ENCODE measurements at places on chromosomes 4 and X. TPM values are rescaled to one million over a fixed set of nuclear protein-coding genes. Genes with fewer than 3 reads are reported as not detected.
A peak's percentile ranks its signal among the peaks of the same experiment; 100 is the strongest.

The ZDHHC15 gene
- 0.88 TPM for polyA plus RNA-seq

- no peak overlapping the region for H3K4me3 ChIP-seq
- no peak overlapping the region for H3K27ac ChIP-seq
- DNase-seq: no peak
- no peaks in the 10 kb centered on the region for H3K36me3 ChIP-seq
- no peaks in the 10 kb centered on the region for H3K4me1 ChIP-seq
- no peaks in the 10 kb centered on the region for H3K27me3 ChIP-seq
These were observed 50.0 kb downstream of the KDR start for GRCh38 chr4:55075376-55075775.

DNA sequence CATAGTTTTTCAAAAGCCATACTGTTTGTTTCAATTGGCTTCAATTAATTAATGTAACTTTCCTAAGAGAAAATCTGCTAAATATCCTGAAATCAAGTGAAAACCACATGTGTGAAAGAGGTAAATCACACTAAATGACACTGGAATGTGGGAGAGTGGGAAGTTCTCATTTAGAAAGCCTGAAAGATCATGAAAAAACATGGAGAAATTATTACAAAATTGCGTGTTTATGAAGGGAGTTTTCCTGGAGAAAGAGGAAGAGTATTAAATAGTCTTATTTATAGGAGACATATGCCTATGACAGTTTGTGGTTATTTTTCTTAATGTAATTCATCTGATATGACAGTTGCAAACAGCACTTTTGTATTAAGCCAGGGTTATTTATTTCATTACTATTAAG is 183.7 kb downstream of the DKK2 start:
- no peaks in the 10 kb centered on the region for H3K4me1 ChIP-seq
- no peak for DNase-seq
- H3K36me3 ChIP-seq: no peaks in the 10 kb centered on the region

GRCh38 chr4:118171381-118171780 is 137.1 kb downstream of the NDST3 start:
- no peak for DNase-seq
- no peaks in the 10 kb centered on the region for H3K36me3 ChIP-seq
- H3K4me3 ChIP-seq: no peak overlapping the region
- no peaks in the 10 kb centered on the region for H3K4me1 ChIP-seq

The CXCL6 gene
- polyA plus RNA-seq: not detected

DNA sequence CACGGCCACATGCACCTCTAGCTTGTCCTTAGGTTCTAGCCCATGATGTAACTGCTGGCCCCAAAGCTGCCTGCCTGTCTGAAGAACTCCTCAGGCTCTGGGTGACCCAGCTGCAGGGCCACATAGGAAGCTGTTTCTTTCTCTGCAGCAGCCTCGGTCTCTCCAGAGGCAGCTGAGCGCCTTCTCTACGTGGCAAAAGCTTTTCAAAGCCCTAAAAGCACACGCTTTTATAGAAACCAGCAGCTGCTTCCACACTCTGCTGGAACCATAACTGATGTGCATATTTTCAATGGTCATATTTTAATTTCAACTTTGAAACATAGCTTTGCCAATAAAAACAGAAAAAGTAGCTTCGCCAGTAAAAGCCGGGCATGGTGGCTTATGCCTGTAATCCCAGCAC is 37.4 kb downstream of the FAM53A start:
- H3K4me3 ChIP-seq: no peak overlapping the region
- H3K27ac ChIP-seq: no peak overlapping the region
- H3K4me1 ChIP-seq: no peaks in the 10 kb centered on the region
- no peaks in the 10 kb centered on the region for H3K36me3 ChIP-seq
- no peak for DNase-seq
- H3K27me3 ChIP-seq: no peaks in the 10 kb centered on the region

GRCh38 chrX:26411045-26411444 is 195.1 kb downstream of the MAGEB5 start:
- DNase-seq: no peak
- H3K27me3 ChIP-seq: no peaks in the 10 kb centered on the region
- no peaks in the 10 kb centered on the region for H3K4me1 ChIP-seq
- H3K27ac ChIP-seq: no peak overlapping the region
- no peak overlapping the region for H3K4me3 ChIP-seq

- DNase-seq: no peak
- no peaks in the 10 kb centered on the region for H3K27me3 ChIP-seq
- no peaks in the 10 kb centered on the region for H3K4me1 ChIP-seq
- H3K36me3 ChIP-seq: no peaks in the 10 kb centered on the region
- H3K27ac ChIP-seq: no peak overlapping the region
- no peak overlapping the region for H3K4me3 ChIP-seq
These were observed 52.1 kb downstream of the IDS start for GRCh38 chrX:149453030-149453429.

DNA sequence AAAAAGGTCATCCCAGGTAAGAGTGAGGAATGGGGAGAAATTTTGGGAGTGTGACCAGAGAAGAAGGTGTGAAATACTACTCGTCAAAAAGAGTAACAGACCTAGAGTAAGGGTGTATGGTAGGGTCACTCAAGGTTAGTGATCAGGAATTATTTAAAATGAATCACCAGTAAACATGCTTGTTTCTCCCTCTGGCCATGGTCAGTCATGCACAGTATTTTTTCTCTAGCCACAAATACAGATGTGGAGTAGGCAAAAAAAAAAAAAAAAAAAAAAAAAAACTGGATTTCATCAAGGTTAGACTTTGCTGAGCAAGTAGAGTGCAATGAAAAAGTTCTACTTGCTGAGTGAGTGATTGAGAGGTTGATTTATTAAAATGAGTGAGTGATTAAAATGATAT is 34.2 kb upstream of the SLIT2 start:
- H3K4me1 ChIP-seq: no peaks in the 10 kb centered on the region
- no peak overlapping the region for H3K4me3 ChIP-seq
- no peaks in the 10 kb centered on the region for H3K36me3 ChIP-seq
- no peaks in the 10 kb centered on the region for H3K27me3 ChIP-seq
- DNase-seq: no peak

DNA sequence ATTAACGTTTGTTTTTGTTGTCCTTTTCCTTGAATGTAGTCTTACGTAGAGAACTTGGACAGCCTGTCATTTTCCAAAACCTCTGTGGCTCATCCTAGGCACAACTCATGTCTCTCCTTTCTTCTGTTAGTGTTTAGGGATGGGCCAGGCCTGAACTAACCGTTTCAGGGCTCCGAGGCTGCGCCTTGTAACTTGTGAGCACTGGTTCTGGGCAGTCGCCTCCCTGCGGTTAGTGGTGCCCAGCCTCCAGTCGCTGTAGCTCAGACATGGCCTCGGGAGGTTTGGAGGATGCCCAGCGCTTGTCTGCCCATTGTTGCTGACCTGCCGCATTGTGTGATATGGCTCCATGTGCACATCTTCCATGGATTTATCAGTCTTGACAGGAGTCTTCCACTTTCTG is 32.8 kb downstream of the TMEM131L start:
- H3K4me3 ChIP-seq: no peak overlapping the region
- no peaks in the 10 kb centered on the region for H3K27me3 ChIP-seq
- no peaks in the 10 kb centered on the region for H3K36me3 ChIP-seq
- H3K27ac ChIP-seq: peak overlapping the region; percentile 82
- DNase-seq: peak; percentile 71

GRCh38 chrX:67543818-67544217 is at the start of gene AR:
TSS of gene AR (plus strand) at chrX:67544021. CDS start at chrX:67545147, 1,126 bp downstream.
- no peaks in the 10 kb centered on the region for H3K4me1 ChIP-seq
- H3K36me3 ChIP-seq: no peaks in the 10 kb centered on the region
- H3K27me3 ChIP-seq: no peaks in the 10 kb centered on the region
- no peak within 1 kb of the TSS for H3K27ac ChIP-seq

DNA sequence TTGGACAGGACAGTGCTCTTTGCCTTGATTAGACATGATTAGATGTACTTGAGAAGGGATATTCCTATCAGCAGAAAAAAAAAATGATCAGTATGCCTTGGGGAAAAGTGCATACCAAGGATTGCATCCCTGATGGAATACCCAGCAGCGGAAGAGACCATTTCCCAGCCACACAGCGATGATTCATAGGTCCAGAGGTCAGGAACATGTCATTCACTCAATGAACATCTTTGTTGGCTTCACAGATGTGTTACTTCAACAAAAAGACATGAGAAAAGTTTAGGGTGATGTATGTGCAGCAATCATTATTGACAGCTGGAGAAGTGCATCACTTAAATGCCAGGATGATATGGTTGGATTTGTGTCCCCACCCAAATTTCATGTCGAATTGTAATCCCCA is 293.5 kb downstream of the ZNF674 start:
- H3K36me3 ChIP-seq: no peaks in the 10 kb centered on the region
- no peak overlapping the region for H3K4me3 ChIP-seq
- H3K27ac ChIP-seq: no peak overlapping the region
- H3K27me3 ChIP-seq: no peaks in the 10 kb centered on the region
- no peaks in the 10 kb centered on the region for H3K4me1 ChIP-seq
- no peak for DNase-seq

DNA sequence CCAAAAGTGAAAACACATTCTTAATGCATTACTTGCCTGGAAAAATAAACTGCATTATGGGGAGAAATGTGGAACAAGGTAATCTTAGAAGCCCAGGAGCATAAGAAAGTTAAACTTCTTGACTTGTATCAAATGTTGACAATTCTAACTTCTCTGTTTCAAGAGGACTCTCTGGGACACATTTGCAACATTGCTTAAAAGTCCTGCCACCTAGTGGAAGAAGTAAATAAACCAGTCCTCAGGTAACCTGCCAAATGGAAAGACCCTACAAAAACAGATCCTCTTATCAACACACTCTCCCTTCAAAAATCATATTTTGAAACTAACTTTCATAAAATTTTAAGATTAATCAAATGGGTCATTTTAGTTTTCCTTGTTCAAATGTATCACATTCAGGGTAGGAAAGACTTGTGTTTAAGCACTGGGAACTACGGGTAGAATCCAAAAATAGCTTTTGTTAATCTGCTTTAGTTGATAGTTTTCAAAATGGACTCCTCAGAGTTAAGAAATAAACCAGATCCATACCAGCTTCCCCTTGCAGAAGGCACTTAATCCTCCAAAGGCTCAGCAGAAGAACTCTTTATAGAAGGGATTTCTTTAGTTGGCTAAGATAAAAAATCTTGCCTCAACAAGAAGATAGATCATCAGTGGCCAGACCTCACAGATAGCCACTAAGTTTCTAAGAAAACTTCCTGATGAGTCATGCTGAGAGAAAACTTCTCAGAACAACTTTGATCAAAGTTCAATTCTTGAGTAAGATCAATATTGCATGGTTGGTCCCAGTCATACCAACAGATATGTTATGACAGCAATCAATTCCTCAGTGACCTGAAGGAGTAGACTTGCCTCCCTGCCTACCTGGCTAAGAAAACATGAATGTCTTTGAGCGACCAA is 141.7 kb downstream of the HHIP start:
- H3K4me3 ChIP-seq: no peak overlapping the region
- H3K36me3 ChIP-seq: no peaks in the 10 kb centered on the region
- no peaks in the 10 kb centered on the region for H3K27me3 ChIP-seq
- DNase-seq: no peak
- no peak overlapping the region for H3K27ac ChIP-seq

The SATL1 gene
- polyA plus RNA-seq: not detected

DNA sequence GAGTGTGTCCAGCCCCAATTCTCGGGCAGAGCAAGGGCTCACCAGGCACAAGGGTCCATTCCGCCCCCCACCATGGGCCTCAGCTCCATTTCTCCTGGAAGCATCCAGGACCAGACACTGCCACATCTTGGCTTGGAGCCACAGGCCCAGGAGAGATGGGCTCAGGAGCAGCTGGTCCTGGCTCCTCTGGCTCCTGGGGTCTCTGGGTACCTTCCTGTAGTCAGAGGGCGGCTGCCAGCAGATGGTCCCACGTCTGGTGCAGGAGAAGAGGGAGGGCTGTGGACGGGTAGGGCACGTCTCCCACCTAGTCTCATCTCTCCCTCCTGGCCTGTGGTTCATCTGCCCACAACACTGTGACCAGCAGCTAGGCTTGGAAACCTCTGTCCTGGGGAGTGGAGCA is 8.0 kb downstream of the ATP2B3 start:
- no peaks in the 10 kb centered on the region for H3K4me1 ChIP-seq
- H3K27me3 ChIP-seq: no peaks in the 10 kb centered on the region
- DNase-seq: no peak
- H3K36me3 ChIP-seq: no peaks in the 10 kb centered on the region
- no peak overlapping the region for H3K27ac ChIP-seq
- H3K4me3 ChIP-seq: no peak overlapping the region

DNA sequence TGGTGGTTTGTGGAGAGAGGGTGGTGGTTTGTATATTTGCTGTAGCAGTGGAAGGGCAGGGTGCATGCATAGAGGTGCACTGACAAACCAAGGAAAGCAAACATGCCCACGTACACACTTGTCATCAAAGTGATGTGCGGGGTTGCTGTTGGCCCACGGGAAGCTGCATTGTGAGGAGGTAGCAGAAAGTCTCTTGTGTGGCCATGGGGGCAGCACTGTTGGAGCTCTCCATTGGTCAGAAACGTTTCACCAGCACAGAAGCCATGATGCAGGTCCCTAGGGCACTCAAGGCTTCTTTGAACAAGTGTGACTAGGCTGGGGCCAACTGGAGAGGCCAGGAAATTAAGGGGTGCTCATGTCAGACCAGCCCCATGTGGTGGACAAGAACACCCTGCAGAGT is 174.8 kb upstream of the KLF8 start:
- no peak overlapping the region for H3K27ac ChIP-seq
- no peaks in the 10 kb centered on the region for H3K4me1 ChIP-seq
- peak; percentile 30 for DNase-seq
- no peak overlapping the region for H3K4me3 ChIP-seq
- H3K36me3 ChIP-seq: no peaks in the 10 kb centered on the region

GRCh38 chr4:25993395-25994185 is 79.6 kb downstream of the SMIM20 start:
- no peaks in the 10 kb centered on the region for H3K4me1 ChIP-seq
- no peak overlapping the region for H3K4me3 ChIP-seq
- no peaks in the 10 kb centered on the region for H3K36me3 ChIP-seq
- DNase-seq: no peak

The IGSF1 gene
- 0.97 TPM for polyA plus RNA-seq

The EIF1AX gene
- 38.9 TPM for polyA plus RNA-seq

DNA sequence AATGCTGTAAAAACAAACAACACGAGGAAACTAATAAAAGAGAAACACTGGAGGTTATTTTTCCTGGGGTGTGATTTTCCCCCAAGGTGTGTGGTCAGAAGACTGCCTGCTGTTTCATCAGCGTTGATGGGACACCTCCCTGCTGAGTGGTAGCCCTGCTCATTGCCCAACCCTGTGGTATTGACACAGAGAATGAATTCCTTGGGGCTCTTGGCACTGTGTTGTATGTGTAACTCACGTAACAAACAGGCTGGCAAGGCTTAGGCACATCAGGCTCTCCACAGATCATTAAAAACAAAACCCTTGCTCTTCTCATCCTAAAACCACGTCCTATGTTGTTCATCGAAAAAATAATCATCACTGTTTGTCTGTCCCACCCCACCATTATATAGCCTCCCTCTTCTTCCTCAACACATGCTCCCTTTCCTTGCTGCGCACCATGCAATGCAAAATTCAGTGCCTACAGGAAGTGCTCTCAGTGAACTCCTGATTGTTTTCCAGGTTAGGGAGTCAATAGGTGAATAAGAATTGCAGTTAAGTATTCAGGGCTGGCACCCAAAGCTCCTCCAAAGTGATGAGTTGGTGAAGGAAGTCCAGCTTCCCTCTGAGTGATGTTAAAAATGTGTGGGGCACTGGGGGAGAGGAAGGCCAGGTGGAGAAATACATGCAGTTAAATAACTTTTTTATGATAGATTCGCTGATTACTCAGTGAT is 11.4 kb upstream of the PUDP start:
- no peaks in the 10 kb centered on the region for H3K27me3 ChIP-seq
- peaks cover under 1% of the 10 kb centered on the region for H3K4me1 ChIP-seq
- H3K36me3 ChIP-seq: no peaks in the 10 kb centered on the region
- H3K4me3 ChIP-seq: no peak overlapping the region

- H3K27ac ChIP-seq: no peak overlapping the region
- H3K27me3 ChIP-seq: no peaks in the 10 kb centered on the region
- H3K4me1 ChIP-seq: peaks cover 1% of the 10 kb centered on the region
- H3K4me3 ChIP-seq: no peak overlapping the region
- no peaks in the 10 kb centered on the region for H3K36me3 ChIP-seq
These were observed 6.0 kb upstream of the NEXMIF start for GRCh38 chrX:74931214-74931613.

The SH2D1A gene
- 0.51 TPM for polyA plus RNA-seq
